Stimulated activated CD4-positive, alpha-beta T cell treated with anti-CD3 and anti-CD28 coated beads, Interleukin-1b, Interleukin-23, amount 100 ng/mL, for 24 hours (primary cell): ENCODE measurements at places on chromosomes 12 and 14.

DNA sequence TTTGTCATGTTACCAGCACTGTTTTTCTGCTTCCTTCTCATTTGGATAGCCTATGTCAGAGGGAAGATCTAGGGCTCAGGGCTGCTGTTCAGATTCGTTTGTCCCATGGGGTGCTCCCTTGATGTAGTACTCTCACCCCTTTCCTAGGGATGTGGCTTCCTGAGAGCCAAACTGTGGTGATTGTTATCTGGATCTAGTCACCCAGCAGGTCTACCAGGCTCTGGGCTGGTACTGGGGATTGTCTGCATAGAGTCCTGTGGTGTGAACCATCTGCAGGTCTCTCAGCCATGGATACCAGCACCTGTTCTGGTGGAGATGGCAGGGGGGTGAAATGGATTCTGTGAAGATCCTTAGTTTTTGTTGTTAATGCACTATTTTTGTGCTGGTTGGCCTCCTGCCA, 5.5 kb upstream of the SERPINA11 start:
- no peak for DNase-seq

GRCh38 chr12:23949348-23950209, at the start of gene SOX5:
TSS of gene SOX5 (minus strand) at chr12:23949670. CDS start at chr12:23949601, 69 bp downstream.
- DNase-seq, result no peak

GRCh38 chr14:92039719-92040430, at the start of gene TRIP11:
TSS of gene TRIP11 (minus strand) at chr14:92040059. CDS start at chr14:92039685, 374 bp downstream.
- peak; percentile 87 for DNase-seq

GRCh38 chr14:91409928-91410718, 7.5 kb downstream of the CCDC88C start:
- no peak for DNase-seq

DNA sequence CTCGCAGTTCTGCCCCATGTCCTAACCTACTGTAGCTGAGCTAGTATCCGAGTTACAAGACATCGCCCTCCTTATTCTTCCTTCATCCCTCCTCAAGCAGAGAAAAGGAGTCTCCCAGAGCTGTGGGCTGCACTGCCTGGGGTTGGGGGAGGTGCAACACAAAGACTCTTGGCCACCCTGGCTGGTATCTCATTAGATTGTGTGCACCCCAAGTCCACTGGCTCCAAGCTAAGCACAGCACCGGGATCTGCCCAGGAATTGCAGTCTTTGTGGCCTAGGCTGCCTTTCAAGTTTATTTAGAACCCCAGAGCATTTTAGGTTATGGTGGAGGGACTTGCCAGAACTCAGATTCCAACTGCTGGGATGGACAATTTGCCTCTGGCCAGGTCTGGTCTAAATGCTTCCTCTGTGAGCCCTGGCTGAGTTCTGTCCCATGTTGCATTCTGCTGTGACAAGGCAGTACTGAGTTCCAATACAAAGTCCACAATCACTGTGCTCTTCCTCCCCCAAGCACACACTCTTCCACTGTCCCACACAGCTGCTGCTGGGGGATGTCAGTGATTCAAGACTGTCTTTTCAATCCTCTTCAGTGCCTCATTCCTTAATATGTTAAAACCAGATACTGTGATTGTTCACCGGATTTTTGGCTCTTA, 169.6 kb upstream of the CLEC14A start:
- no peak for DNase-seq

GRCh38 chr12:9651265-9651729, 18.2 kb upstream of the CLEC2D start:
- peak; percentile 55 for DNase-seq

GRCh38 chr14:85991156-85991555, 461.2 kb downstream of the FLRT2 start:
- DNase-seq, result no peak

DNA sequence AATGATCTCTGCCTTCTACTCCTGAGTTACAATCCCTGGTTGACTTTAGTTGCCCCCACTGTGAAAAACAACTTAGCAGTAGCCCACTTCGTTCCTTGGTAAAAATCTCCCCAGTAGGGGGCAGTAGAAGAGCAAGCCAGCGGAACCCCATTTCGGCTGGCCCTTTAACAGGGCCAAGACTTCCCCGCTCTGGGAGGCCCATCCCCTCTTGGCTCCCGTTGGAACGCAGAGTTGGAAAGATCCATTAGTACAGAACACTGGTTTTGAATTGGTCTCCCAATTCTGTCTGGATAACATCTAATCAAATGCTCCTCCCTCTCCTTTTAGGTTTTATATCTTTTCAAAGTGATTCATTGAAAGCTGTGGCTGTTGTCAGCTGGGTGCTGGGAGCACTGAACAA, 1133.3 kb downstream of the BCL11B start:
- DNase-seq, result peak; percentile 49

GRCh38 chr14:105846312-105846711, 319.9 kb downstream of the TMEM121 start:
- DNase-seq, result no peak

DNA sequence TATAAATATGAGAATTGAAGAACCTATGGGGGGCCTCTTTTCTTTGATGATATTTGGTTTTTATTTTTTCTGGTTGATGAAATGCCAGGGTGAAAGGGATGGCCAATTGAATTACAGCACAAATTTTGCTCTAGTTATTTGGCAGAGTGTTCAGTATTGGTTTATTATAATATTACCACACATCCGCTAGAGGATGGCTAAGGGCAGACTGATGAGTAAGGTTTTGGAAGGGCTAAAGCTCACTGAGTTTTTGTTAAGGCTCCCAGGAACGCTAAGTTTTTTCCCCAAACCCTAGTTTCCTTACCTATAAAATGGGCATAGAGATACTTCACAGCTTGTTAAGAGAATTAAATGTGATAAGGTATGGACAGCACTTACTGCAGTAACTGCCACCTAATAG, 34.3 kb upstream of the LRRC10 start:
- DNase-seq, result no peak

- no peak for DNase-seq
Measured at GRCh38 chr12:122195405-122195804, 8.1 kb upstream of the B3GNT4 start.

DNA sequence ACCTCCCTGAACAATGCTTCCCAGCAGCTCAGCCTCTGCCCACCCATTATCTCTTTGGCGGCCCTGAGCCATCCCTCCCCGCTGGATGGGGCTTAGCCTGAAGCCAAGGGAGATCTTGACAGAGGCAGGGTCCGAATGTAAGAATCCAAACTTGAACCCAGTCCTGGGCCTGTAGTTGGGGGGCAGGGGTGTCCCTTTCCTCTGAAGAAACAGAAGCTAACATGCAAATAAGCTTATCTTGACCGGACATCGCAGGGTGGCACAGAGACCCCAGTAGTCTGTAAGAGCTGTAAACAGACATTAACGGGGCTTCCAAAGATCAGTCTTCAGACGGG, 6.0 kb downstream of the DLK1 start:
- no peak for DNase-seq

- no peak for DNase-seq
Measured at GRCh38 chr14:35161231-35161630, 38.9 kb downstream of the PRORP start.

GRCh38 chr12:14694145-14694714, 2.2 kb downstream of the GUCY2C start:
- no peak for DNase-seq

DNA sequence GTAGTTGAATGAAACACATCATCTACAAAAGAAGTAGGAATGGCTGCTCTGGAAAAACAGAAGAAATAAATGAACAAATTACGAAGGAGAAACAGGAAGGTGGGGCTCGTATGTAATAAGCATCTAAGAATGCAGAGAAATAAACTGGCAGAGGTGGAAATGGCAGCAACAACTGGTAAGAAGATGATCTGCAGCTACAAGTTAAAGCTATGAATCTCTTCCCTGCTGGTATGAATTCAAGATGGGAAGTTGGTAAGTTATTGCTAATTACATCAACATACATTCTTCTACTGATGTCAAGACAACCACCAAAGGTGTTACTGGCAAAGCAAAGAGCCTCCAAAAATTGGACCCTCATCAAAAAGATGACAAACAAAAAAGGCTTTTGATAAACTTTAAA, 59.8 kb downstream of the HECTD4 start:
- DNase-seq, result no peak

- DNase-seq, result no peak
Measured at GRCh38 chr12:68487721-68488309, 122.9 kb upstream of the RAP1B start.

DNA sequence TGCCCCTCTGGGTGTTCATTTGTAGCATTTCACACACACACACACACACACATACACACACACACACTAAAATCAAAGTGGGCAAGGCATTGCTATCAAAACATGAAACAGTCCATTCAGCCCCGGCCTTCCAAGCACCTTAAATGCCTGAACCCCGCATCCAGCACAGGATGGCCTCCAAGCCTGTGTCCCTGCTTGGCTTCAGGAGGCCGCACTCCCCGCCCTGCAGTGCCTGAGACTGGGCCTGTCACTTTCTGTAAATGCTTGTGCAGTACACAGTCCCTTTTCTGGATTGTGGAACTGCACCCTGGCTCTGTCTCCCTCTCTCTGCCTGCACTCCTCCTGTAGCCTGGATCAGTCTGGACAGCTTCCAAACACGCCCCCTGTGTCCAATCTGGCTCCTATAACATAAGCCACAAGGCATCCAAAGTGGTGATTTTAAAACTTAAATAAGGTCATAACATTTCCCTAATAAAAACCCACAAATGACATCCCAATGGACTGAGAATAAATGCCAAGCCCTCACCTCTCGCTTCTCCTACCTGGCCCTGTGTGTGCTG, 972.2 kb upstream of the TMEM132C start:
- DNase-seq, result no peak

DNA sequence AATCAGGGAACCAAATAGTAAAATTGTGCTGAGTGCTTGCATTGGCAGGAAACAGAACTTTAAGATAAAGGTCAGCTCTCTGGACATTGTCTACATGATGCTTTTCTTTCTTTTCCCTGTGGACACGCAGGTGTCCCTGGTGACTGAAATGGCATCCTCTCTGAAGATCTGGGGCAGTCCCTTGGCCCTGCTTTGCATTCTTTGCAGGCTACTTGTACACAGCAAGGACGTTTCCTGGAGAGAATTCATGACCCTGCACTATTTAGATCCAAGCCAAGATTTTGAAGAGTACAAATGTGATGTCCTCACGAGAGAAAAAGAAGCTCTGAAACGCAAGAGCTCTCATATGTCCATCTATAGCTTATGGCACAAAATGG, 11.3 kb upstream of the EDDM3A start:
- DNase-seq, result no peak

DNA sequence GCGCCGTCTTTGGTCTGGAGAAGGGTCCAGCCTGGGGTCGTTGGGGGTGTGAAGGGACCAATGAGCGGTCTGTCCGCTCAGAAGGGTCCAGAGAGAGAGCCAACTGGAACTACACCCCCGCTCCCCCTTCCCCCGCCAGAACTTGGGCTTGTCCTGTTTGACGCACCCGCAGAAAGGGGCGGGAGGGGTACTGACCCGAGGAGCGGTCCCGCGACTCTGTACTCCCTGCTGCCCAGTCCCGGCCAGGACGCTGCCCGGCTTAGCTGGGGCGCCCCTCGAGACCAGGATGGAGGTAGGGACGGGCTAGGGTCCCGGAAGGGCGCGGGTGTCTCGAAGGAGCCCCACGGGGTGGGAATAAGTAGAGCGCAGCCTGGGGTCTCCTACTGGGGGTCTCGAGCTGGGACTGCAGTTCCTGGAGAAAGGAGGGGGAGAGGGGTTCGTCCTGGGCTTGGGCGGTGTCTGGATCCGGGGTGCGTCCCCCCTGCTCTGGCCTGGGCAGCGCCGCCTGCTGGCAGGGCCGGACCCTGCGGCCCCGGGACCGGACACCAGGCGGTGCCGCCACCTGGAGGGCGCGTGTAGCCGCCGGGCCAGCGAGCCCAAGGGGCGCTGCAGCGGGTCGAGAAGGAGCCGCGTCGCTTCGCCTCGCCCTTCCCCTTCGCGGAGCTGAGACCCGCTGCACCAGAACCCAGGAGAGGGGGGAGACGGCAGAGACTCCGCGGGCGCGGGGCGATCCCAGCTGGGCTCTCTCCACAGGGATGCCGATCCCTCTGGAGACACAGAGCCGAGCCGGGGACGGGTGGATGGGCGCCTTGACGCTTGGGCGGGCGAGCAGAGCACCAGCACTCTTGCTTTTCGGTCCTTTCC, 3.8 kb upstream of the CACNB3 start:
- peak; percentile 53 for DNase-seq

DNA sequence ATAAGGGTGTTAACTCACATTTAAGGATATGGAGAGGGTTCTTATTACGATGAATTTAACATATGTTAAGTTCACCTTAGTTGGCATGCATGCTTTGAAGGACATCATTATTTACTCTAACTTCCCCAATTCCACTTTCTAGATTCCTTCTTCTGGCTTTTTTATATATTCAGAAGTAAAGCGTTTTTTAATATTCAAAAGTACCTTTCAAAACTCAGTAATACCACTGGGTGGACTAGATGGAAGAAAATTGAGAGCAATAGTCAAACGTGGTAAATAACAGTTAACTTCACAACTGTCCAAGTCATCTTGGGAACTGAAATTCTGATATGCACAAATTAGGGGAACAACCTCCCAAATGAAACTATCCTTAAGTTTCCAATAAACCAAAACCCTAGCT, 9.1 kb downstream of the SINHCAF start:
- no peak for DNase-seq

DNA sequence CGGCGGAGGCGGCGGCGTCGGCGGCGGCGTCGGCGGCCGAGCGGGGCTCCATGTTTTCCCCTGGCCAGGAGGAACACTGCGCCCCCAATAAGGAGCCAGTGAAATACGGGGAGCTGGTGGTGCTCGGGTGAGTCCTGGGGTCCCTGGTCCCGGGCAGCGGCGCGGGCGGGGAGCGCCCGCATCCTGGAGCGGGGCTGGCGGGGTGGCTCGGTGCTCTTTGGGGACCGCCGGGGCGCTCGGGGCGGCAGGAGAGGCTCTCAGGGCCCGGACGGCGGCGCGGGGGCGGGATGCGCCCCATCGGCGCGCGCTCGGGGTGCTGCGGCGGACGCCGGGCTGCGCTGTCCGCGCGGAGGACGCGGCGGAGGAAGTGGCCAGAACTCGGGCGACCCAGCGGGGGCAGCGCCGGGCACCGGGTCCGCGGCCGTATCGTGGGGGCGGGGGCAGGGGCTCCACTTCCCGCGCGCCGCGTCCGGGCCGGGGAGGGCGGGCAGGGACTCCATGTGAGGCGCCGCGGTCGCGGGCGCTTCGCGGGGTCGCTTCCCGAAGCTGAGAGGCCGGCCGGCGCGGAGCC, 485 bp downstream of the PELI2 start:
- no peak for DNase-seq

GRCh38 chr12:130557886-130558765, 158.0 kb downstream of the RIMBP2 start:
- DNase-seq, result no peak

DNA sequence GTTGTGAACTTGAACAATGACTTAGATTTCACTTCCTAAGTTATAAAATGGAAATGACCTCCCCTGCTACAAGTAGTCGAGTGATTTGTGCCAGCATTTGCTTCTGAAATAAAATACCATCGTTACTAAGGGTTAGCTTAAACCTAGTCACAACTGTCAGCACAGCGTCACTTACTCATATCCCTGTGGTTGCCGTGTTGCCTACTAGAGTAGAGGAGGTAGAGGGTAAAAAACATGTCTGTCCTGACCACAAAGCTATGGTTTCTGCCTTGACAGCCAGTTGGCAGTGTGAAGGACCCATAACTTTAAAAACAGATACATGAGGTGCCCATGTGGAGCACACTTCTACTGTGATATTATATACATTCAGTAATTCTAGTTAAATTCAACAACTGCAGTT, 234.2 kb upstream of the RGS6 start:
- no peak for DNase-seq
